ENCODE measurements at places on chromosomes 3 and 15.
A peak's percentile ranks its signal among the peaks of the same experiment; 100 is the strongest.

- no peak for DNase-seq
Measured at GRCh38 chr3:38009807-38010591, 19.4 kb downstream of the VILL start.

DNA sequence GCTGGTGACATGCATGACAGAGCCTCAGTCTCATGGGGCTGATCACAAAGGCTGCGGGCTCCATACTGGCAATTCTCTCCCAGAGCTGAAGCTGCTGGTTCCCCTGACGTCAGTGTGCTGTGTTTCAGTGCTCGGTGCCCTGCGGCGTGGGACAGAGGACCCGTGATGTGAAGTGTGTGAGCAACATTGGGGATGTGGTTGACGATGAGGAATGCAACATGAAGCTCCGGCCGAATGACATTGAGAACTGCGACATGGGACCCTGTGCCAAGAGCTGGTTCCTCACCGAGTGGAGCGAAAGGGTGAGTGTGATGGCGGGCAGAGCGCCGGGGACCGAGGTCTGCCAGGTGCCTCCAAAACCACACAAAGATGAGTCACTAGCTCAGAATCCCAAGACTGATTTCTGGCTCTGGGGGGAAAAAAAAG is 62.0 kb upstream of the NR2E3 start:
- DNase-seq = no peak

GRCh38 chr3:68163062-68163461 is 508.6 kb upstream of the SUCLG2 start:
- no peak for DNase-seq

DNA sequence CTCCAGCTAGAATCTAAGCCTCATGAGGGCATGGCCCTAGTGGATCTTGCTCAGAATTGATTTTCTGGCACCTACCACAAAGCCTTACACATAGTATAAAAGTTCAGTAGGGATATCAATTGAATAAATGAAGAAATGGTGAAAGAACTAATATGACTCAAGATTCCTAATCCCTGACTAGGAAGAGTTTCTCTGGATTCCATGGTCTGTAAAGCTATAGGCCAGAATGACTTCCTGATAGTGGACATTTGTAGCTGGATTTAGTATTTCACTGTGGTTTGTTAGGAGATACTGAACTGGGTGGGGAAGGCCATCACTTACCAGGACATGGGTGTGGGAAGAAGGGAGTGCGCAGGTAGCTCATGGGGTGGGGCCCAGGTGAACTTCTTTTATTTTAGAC is 168.9 kb downstream of the RAP2B start:
- no peak for DNase-seq

- peak; percentile 59 for DNase-seq
Measured at GRCh38 chr3:54146506-54147239, 24.3 kb downstream of the CACNA2D3 start.

Data from adrenal gland (tissue), 19 donors.